Fibroblast of the aortic adventitia (primary cell): ENCODE measurements at places on chromosomes 1 and 21. TPM values are rescaled to one million over a fixed set of nuclear protein-coding genes. Genes with fewer than 3 reads are reported as not detected.

Gene RNU1-1
- total RNA-seq: under 0.01 and 2,882 TPM in 2 replicates

Gene WNT4
- total RNA-seq: under 0.01 TPM in 1 of 2 replicates, not detected in the other

Gene LRIG2
- total RNA-seq: 17.5 and 24.3 TPM in 2 replicates

Gene MNDA
- not detected in 2 replicates for total RNA-seq

Gene OR2L8
- not detected in 2 replicates for total RNA-seq

Gene LRRC71
- total RNA-seq: 0.09 TPM in 1 of 2 replicates, not detected in the other

Gene S100B
- 1.1 and 1.2 TPM in 2 replicates for total RNA-seq

Gene INSRR
- total RNA-seq: 0.08 TPM in 1 of 2 replicates, not detected in the other

Gene APOBEC4
- total RNA-seq: not detected in 2 replicates

Gene MROH7
- total RNA-seq: 0.27 TPM in 1 of 2 replicates, not detected in the other
